T-helper 1 cell (primary cell): ENCODE measurements at places on chromosomes 1 and 21.

GRCh38 chr1:116717318-116717717 lies 36.9 kb upstream of the CD2 start:
- DNase-seq = no peak

DNA sequence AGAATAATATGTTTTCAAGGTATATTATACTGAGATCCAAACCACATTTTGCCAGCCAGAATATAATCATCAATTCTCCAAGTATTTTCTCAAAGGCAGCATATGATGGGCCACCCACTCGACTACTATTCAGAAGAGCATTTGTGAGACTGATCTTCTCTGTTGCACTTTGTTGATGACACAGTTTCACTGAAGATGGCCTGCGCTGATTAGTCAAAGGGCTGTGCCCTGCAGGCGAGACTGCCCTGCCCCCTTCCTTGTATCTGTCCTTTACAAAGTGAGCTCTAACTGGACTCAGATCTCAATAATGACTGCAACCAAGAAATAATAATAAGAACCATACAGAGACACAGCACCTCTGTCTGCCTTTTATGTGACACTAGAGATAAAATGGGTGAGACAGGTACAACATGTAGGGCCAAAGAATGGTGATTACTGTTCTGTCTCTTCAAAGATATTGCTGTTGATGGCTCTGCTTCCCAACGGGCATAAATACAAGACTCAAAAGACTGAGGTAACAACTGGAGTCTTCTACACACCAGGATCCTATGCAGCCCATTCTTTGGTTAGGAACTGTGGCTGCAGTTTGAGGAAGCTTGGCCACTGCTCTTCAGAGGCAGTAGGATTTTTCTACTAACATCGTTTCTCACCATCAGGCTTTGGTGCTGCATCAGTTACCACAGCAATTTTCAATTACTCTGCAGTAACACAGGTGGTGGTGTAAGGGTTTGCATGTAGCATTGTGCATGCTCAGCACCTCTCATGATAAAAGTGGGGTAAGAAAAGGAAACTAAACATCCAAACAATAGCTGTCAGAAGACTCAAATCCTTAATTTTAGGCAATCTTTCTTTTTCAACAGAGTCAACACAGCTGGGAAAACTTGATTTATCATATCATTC lies 481.1 kb downstream of the PTBP2 start:
- no peak for DNase-seq

DNA sequence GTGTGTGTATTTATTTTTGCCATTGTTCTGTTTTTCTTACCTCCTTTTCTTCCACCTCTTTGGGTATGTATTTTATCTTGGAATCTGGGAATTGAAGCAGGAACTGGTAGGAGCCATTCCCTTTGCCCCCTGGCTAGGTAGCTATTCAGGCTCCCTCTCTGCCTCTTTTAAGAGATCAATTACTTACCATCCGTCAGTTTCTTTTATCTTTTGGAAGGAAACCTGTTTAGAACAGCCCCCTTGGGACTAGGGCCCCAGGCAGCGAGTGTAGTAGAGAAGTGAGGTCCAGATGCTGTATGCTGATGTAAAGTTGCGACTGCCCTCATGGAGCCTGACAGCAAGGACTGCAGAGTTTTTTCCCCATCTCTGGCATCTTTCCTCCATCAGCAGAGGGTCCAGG lies 41.6 kb downstream of the KIRREL1 start:
- no peak for DNase-seq

DNA sequence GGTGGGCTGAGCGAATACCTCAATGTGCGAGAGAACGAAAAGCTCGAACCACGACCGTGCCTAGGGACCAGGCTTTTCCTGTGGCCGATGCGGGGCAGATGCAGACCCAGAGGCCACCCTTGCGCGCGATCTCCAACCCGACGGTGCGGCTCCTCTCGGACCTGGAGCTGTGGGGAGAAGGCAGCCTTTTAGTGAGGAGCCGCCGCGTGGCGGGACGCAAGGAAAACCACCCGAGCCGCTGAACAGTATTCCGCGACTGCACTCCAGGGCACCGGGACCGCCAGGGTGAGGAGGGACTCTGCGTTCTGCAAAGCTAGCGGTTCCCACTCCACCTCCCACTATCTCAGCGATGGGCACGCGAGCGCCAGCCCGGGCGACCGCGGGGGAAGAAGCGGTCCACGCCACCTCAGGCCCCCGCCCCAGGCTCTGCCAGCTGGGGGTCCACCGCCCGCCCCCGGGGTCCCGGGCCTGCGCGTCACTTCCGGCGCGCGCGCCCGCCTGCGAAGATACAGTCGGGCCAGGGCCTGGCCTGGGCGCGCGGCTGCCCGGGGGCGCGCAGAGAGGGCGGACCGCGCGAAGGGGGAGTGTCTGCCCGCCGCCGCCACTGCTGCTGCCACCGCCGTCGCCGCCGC lies 66.5 kb upstream of the PRKACB start:
- DNase-seq = peak; percentile 77

GRCh38 chr1:50257940-50258685 lies 149.4 kb downstream of the ELAVL4 start:
- DNase-seq = no peak

- no peak for DNase-seq
Observed at GRCh38 chr1:20280341-20280740, 10.3 kb upstream of the VWA5B1 start.

DNA sequence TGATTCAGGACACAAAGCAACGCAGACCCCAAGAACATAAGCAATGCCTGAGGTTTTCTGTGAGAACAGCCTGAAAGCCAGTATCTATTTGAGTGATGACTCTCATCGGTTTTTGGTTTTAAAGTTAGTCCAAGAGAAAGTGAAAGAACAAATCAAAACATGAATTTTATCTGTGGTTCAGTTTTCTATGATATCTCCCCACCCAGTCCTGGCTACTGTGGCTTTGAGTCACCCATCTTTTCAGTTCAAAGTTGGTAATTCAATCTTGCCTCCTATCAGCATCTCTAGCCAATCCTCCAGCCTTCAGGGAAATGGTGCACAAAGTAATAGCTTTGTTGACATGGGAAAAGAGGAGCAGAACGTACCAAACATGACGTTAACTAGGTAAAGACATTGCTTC lies 40.5 kb upstream of the KRTAP19-8 start:
- DNase-seq = peak; percentile 46

DNA sequence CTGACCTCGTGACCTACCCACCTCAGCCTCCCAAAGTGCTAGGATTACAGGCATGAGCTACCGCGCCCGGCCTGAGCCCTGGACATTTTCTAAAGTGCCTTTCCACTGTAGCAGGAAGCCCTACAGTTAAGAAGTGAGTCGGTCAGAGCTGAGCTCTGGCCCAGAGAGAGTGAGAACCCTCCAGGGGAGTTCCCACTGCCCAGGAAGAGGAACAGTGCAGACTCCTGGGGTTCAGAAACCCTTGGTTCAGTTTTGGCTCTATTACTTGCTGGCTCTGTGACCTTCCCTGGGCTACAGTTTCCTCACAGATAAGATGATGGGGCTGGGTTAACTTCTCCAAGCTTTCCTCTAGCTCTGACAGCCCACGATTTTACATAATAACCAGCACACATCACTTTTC lies 20.9 kb downstream of the SLC9A1 start:
- no peak for DNase-seq

- no peak for DNase-seq
Observed at GRCh38 chr1:227299688-227300087, 18.6 kb downstream of the CDC42BPA start.

DNA sequence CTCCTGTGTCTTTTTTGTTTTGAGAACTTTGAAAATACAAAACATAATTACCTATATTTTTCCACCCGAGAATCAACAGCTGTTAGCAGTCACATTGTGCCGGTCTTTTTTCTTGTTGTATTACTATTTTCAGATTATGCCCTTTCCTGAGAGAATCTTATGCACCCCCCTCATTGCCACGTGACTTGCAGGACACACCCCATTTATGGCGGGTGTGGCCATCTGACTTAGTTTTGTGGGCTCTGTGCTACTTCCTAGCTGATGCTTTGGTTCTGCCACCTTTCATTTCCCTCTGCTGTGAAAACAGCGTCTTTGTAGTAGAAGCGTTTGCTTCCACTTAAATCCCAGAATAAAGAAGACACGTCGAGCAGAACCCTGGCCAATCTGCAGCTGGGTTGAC lies 82.8 kb upstream of the SOX13 start:
- no peak for DNase-seq

DNA sequence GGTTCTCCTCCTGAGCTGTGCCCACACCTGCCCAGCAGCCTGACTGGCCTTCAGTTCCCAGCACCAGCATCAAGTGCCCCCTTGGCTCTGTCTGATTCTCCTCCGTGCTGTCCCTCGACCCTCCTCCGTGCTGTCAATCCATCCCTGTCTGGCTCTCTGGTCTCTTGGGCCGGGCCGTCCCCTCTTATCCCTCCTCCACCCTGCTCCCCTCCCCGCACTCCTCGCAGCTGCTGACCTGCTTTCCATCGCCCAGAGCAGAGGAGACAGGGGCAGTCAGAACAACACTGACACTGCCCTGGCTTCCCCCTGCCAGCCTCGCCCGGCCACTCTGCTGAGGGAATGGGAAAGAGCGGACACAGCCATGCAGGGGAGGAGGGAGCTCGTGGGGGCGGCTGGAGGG lies 267.4 kb downstream of the CAMTA1 start:
- no peak for DNase-seq

GRCh38 chr21:41010101-41010435 lies 157.9 kb upstream of the BACE2 start:
- no peak for DNase-seq

DNA sequence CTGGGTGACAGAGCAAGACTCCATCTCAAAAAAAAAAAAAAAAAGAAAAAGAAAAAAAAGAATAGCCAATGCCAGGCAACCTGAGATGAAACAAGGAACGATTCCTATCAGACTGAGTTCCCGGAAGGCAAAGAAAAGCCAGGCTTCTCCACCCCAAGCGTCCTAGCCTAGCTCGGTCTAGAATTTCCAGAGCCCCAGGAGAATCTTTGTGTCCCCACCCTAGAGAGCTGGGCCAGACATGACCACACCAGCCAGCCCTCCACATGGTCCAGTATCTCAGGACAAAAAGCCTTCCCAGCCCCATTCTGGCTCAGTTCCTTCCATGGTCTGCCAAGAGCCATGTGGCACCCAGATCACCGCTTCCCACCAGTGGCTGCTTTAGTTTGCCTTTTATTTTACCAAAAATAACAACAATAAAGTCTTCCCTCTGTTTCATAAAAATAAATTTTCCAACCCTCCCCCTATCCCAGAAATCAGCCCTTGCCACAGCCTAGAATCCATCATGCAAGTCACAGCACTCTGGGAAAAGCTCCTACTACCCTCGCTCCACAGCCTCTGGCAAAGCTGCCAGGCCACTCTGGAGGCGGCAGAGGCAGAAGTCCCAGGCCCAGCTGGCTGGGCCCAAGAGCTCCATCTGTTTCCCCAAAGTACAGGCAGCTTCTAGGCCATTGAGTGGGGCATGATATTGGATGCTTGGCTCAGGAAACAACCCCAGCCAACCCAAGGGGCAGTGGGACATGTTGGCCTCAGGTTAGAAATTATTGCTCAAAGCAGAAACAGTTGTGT lies 3.5 kb upstream of the MKNK1 start:
- DNase-seq = no peak

GRCh38 chr1:79295967-79296366 lies 289.4 kb upstream of the ADGRL4 start:
- DNase-seq = no peak

DNA sequence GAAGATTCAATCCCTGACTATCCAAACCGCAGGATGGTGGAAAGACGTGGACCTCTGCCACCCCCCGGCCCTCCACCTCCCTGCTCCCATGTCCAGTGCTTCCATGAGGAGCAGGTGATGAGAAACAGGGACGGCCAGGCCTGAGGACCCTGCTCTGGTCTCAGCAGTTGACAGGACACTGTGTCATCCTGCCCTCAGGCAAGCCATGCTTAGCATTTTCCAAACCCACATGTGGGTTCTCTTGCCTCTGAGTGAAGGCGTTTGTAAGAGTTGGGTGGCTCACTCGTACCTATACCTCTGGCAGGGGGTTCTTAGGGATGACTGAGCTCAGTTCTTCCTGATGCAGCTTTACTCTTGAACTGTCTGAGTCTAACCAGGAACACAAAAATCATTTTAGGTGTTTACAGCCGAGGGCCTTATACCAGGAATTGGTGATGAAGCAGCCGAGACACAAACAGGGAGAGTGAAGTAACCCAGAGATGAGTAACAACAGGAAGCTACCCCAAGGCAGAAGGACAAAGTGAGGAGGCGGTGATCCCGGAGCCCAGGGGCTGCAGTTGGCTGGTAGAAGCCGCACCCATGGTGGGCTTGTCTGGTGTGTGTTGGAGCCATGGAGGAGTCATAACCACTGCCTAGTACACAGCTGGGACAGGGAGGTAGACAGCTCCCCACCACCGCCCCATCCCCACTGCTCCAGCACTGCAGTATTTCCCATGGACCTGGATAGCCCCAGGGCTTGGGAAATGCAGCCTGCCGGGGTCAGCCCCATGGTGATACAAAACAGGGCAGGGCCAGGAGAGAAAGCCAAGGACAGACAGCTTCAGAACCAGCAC lies 21.4 kb downstream of the MYBPH start:
- no peak for DNase-seq

GRCh38 chr1:200909757-200910239 lies 15.1 kb downstream of the INAVA start:
- no peak for DNase-seq

DNA sequence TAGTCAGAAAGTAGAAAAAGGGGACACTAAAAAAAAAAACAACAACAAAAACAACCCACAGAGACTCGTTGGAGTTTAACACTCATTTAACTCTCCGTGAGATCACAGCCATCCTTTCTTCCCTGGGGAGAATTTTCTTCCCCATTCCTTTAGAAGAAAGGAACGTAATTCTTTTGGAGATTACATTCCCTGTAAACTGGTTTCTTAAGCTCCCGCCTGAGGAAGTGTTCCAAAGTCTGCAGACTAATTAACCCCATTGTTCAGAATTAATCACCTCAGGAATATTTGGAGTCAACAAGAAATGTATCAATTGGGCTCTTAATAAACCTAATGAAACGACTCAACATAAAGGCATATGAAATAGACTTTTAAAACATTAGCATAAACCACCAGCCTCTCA lies 228.2 kb upstream of the CSF3R start:
- DNase-seq = no peak

GRCh38 chr21:25314247-25314646 lies 293.0 kb downstream of the MRPL39 start:
- DNase-seq = no peak

DNA sequence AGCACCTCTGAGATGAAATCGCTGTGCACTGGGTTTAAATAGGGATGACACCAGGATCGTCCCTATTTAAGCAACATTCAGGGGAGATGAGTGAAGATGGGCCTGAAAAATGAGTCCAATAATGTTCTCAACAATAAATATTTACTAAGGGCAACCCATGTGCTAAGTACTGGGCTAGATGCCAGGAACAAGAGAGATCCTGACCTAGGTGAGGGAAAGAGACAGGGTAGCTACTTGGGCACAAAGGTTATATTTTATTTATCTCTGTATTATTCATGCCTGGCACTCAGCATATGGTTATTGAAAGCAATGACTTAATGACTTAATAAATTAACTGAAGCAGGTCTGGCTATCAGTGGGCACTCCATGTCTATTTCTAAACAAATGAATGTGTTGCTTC lies 27.4 kb upstream of the AVPR1B start:
- DNase-seq = no peak

- DNase-seq = peak; percentile 94
Observed at GRCh38 chr1:112955773-112956543, at the start of gene SLC16A1. Gene SLC16A1, minus strand, starts transcription at chr1:112956196. Its CDS starts 26,888 bp downstream, at chr1:112929308.

- no peak for DNase-seq
Observed at GRCh38 chr1:164759144-164759920, 200.3 kb downstream of the PBX1 start.
